ENCODE measurements at places on chromosomes 2 and 18. TPM values are rescaled to one million over a fixed set of nuclear protein-coding genes. Genes with fewer than 3 reads are reported as not detected.

GRCh38 chr2:114024326-114024725 is 134.4 kb downstream of the ACTR3 start:
- DNase-seq, result no peak

SLC8A1 gene
- 0.66 TPM for total RNA-seq

WDR54 gene
- 14.3 TPM for total RNA-seq

GRCh38 chr2:8222979-8223694 is 458.7 kb upstream of the ID2 start:
- DNase-seq, result no peak

- DNase-seq, result no peak
These were observed 6.4 kb downstream of the NEB start for GRCh38 chr2:151727593-151728552.

RGPD4 gene
- total RNA-seq, result not detected

APCDD1 gene
- total RNA-seq, result 31.3 TPM

SERPINB11 gene
- not detected for total RNA-seq

- DNase-seq, result no peak
These were observed 43.0 kb upstream of the CYBRD1 start for GRCh38 chr2:171479154-171479814.

CDCA7 gene
- total RNA-seq, result 3.6 TPM

GRCh38 chr18:8962192-8962779 is 140.2 kb upstream of the NDUFV2 start:
- DNase-seq, result no peak

DNA sequence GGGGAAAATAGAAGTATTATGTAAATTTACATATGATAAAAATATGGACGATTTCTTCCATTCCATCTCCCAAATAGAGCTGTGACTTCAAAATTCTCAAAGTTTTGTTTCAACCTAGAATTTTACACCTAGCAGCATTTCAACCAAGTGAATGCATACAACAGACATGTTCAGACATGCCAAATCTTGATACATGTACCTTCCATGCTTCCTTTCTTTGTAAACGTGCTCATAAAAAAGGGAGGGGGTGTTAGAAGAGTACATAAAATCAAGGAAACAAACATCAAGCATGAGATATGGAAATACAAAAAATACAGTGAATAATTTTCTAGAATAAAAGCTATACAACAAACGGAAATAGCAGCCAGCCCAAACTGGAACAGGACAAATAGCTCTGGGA is 974.2 kb downstream of the ERBB4 start:
- DNase-seq, result no peak

CENPO gene
- total RNA-seq, result 2.6 TPM

DNA sequence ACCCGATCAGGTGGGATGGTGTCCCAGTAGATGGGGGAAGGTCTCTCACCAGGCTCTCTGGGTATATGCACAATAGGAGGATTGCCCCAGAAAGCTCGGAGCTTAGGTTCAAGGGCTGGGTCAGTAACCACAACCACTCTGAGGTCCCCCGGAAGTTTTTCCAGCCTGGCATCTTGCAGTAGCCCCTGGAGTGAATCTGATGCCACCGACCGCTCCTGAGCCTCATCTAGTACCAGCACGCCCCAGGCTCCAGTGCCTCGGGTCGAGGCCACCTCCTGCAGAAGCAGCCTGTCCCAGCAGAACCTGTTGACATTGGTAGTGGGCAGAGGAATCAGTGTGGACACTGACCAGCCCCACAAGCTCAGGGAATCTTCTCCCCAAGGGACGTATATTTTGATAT is 2.0 kb downstream of the DQX1 start:
- DNase-seq, result no peak

KATNAL2 gene
- total RNA-seq, result 12.2 TPM

DLX1 gene
- total RNA-seq, result not detected

OBSL1 gene
- 119 TPM for total RNA-seq

DNA sequence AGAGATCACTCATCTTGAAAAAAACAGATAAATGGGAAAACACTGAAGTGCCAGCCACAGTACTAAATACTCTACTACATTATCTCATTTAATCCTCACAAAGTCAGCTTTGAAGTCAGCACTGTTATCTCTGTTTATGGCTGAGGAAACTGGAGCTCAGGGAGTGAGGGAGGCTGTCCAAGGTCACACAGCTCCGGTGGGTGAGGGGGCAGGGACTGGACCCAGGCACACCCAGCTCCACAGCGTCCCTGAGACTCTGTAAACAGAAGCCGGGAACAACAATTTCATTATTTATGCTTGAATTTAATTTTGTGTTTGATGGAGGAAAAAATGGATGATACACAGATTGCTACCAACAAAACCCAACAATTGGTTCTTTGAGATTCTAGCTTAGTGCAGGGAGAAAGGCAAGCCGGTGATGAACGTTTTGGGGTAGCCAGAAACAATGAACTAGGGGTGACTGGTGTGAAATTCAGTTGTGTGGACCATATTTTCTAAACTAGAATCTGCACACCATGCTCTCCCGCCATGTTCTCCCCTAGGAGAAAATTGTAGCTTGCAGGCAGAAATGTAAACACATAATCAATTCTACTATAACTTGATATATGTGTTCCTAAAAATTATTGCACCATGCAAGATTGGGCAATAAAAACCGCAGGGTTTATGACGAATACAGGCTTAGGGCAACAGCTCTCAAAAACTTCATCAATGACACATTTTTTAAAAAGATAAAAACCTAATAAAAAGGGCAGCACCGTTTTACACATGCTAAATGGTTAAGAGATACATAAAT is at the start of gene GREB1:
GREB1 (plus strand) TSS at position 768 of the 793 bp plus-strand sequence. CDS start 22,570 bp downstream, outside the sequence.
- DNase-seq, result no peak

GRCh38 chr2:156333274-156333950 is 891 bp upstream of the NR4A2 start:
- DNase-seq, result peak; percentile 24

GRCh38 chr2:157143901-157144300 is 113.6 kb upstream of the GALNT5 start:
- DNase-seq, result no peak
